ENCODE measurements at places on chromosomes 11 and 22.

DNA sequence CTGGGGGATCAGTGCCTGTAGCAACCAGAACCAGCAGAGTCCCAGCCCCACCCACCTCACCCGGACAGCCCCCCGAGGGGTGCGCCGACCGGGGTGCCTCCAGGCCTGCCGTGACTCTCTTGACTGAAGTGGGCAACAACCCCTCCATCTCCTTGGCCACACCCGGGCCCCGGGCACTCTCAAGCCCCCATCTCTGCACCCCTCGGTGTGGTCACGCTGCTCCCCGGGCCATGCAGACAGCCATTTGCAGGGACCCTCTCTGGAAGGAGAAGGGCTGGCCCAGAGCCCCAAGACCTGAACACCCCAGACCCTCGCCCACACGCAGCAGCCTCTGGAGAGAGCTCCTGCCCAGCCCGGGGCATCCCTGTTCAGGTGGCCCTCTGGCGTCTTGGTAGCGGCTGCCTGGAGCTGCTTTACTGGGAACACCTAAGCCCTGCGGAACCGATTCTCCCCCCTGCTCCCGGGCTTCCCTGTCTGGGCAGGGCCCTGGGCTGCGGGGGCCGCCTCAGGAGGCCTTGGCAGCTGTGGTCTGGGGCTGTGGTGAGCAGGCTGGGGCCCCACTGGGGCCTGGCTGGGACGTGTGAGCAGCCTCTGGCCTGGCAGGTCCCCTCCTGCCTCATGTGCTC lies 84.9 kb downstream of the WNT7B start:
- no peak for DNase-seq

- DNase-seq, result no peak
Measured at GRCh38 chr11:44305470-44306051, 4.4 kb downstream of the ALX4 start.

DNA sequence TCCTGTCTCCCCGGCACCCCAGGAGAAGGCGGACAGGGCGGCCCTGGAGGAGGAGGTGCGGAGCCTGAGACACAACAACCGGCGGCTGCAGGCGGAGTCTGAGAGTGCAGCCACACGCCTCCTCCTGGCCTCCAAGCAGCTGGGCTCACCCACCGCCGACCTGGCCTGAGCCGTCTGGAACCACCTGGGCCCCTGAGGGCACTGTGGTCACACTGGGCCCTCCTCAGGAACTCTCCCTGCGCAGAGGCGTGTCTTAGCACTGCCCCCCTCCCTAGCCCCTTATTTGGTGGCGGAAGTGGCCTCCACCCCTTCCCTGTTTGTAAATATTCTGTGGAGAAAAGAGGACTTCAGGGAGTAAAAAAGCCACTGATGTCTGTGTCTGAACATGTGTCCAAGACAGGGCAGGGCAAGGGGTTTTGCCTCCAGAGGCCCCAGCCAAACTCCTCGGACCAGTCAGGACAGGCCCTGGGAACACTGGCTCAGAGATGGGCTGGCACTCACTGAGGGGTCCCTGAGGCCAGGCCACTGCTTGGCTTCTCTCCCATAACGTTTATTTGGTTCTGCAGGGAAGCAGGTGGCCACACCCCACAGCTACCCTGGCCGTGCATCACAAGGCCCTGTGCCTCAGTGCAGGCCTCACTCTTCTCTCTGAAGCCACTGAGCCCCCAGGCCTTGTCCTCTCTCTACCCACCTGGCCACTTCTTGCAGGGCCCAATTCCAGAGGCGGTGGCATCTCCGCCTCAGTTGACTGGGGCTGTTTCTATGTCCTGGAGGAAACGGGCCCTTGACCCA lies 12.0 kb downstream of the RELA start:
- DNase-seq, result no peak

- DNase-seq, result no peak
Measured at GRCh38 chr11:120182372-120182771, 28.5 kb upstream of the OAF start.

- DNase-seq, result no peak
Measured at GRCh38 chr22:42869888-42870480, 12.9 kb upstream of the ARFGAP3 start.

GRCh38 chr11:94776351-94777321 lies 8.5 kb downstream of the AMOTL1 start:
- peak; percentile 58 for DNase-seq

- DNase-seq, result peak; percentile 62
Measured at GRCh38 chr22:31122532-31123291, at the start of gene INPP5J. INPP5J (plus strand) TSS chr22:31122966; CDS start chr22:31123015, 49 bp downstream.

GRCh38 chr11:32279672-32280071 lies 155.7 kb downstream of the WT1 start:
- DNase-seq, result no peak

DNA sequence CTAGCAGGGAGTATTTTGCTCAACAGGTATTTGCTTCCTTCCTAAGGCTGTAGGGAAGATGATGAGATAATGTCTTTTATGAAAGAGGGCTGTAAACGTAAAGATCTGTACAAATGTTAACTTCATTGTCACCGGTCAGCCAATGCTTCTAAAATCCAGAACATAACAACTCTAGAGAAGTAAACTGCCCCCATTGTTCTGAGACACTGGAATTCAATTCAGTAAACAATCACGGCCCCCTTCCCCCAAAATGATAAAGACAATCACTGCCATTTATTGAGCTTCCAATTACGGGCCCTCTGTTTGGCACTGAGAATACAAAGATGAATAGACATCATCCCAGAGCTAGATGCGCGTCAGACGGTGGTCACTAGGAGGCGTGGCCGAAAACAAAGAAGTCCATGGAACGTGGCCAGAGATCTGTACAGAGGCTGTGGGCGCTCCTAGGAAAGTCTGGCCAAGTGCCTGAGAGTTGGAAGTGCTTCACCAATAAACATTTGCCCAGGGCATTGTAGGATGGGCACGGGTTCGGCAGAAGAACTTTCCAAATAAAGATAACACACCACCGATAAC lies 576 bp downstream of the TMEM258 start:
- peak; percentile 90 for DNase-seq

GRCh38 chr11:106986261-106986660 lies 32.0 kb downstream of the GUCY1A2 start:
- no peak for DNase-seq

DNA sequence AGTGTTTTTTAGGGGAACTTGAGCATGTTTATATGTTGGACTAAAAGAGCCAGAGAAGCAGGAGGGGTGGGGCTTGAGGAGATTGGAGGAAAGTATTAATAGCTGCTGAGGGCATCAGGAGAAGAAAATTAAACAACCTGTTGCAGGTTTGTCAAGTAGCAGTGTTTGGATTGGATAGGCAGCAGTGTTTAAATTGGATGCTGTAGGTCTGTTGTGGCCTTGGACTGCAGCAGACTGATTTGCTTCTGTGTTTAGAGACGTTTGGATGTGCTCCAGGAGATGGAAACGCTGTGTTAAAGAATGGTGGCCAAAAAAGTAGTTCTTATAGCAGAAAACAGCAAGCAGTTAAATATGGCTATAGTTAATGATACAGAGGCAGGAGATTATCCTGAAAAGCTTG lies 5.7 kb downstream of the EIF3L start:
- no peak for DNase-seq

DNA sequence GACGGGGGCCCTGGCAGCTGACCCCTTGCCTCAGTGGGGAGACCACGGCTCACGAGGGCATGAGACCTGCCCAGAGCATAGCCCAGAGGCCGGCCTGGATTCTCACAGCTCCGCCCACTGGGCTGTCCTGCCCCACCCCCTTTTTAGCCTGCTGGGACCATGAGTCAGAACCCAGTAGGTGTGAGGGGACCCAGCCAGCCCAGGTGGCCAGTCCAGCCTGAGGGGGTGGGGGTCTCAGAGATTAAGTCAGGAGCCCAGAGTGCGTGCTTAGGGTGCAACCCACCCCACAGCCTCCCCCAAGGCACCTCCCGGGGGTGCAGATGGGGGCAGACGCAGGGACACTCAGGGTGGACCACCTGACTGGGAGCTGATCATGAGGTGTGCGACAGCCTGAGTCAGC lies 40.1 kb upstream of the PPARA start:
- DNase-seq, result no peak

- DNase-seq, result no peak
Measured at GRCh38 chr11:76385903-76386302, 4.8 kb downstream of the GVQW3 start.

GRCh38 chr22:40027191-40028097 lies 32.7 kb downstream of the FAM83F start:
- DNase-seq, result no peak

DNA sequence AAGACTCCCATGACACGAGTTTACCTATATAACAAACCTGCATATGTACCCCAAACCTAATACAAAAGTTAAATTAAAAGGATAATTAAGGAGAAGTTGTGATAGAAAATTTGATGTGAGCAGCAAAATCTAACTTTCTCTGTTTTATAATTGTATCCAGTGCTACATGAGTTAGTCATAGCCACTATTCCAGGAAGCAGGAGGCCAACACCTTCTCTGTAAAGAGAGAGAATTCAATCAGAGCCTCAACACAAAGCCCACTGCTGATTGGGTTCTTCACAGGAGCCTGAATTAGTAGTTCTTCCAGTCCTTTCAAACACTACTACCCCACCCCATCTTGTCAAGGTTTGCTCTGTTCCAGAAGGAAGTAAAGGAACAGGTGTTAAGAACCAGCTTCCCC lies 84.2 kb downstream of the BLID start:
- DNase-seq, result no peak

All from femur (tissue), 1 donor.